ENCODE measurements at places on chromosomes 7 and 10.

DNA sequence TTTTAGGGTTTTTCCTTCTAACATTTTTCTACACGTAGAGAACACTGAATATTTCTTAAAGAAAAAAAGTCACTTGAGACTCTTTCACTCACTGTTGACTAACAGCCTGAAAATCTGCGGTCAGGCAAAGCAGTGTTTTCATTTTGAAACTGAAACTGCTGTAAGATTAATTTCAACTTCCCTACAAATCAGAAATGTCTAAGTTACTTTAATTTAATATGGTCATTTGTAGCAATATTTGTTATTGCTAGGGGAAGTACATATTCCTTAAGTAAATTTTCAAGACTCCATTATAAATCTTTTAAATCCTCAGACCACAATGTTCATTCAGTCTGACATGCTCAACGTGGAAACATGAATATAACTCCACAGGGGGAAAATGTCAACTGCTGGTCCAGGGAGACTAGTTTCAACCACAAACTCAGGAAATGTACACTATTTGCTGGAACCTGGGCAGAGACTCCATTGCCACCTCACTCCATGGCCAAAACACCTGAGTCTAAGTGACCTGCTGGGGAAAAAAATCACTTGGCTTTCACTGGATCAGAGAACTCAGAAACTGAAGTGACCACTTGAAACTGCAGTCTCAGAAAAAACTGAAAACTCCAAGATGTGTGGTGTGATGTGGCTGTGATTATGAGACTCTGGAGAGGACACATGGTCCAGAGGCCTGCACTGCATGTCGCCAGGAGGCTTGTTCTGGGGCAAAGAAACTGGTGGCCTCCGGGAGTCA is 161.2 kb downstream of the TAX1BP1 start:
- no peak for DNase-seq

DNA sequence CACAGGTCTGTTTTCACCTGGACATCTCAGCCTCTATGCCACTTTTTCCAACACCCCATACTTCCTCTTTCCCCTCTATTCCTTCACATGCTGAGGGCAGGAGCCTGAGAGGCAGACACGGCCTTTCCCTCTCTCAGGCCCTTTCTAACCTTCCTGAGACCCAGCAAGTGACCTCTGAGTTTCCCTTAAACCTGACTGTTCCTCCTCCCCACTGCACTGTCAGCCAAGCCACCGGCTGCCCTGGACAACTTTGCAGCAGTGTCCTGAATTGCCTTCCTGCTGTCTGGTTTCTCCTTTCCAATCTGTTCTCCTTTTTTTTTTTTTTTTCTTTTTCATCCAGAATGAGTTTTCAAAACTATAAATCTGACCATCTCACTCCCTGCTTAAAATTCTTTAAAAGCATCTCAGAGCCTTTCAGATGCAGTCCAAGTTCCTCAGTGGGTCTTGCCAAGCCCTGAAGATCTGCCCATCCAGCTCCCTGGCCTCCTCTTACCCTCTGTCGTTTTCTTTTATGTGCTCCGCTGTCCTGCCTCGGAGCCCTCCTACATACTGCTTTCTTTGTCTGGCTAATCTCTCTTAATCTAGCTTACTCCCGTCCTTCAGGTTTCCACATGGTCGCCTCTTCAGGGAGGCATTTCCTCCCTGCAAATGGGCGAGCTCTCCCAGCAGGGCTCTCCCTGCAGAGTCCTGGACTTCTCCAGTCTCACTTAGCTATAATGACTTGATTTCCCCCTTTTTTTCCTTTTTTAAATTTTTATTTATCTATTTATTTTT is 30.5 kb downstream of the SLC13A4 start:
- no peak for DNase-seq

- DNase-seq, result no peak
Measured at GRCh38 chr7:92731335-92732063, 104.9 kb downstream of the CDK6 start.

GRCh38 chr10:21754410-21755011 is 220.5 kb downstream of the MLLT10 start:
- no peak for DNase-seq

GRCh38 chr7:98655611-98656010 is 38.5 kb downstream of the NPTX2 start:
- DNase-seq, result no peak

- no peak for DNase-seq
Measured at GRCh38 chr7:39749177-39749576, 125.8 kb downstream of the RALA start.

DNA sequence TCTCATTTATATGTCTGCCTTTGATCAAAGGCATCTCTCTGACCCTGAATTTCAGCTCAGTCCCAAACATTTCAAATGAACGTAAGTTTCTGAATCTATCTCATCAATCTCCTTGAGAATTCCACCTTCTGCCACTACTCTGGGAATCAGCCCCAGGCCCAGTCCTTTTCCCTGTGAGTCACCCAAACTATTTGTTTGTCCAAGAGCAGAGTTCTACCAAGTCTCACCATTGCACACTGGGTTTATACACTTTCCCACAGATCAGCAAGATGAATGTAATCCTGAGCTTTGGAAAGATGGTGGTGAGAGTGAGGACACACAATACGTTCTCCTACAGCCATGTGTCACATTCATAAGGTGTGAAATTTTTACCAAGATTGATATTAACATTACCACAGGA is 251.3 kb upstream of the VWC2 start:
- DNase-seq, result no peak

GRCh38 chr7:120964088-120964487 is 13.5 kb downstream of the ING3 start:
- no peak for DNase-seq

DNA sequence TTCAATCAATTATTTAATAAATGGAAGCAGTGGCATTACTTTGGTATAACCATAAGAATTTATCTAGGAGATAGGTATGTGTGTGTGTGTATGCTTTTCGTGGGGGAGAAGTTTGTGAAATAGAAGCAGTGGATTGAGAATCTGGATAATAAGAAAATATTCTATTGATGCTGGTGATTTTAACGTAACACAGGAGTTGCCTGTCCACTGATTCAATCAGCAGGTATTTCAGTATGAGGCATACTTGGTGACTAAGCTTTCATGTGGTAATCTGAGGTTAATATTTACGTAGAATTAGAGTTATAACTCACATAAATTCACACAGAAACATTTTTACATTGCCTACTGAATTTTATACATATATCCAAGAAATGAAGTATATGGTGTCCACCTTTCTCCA is 568.0 kb downstream of the ZWINT start:
- no peak for DNase-seq

Measured in type B pancreatic cell (in vitro differentiated cells).